ENCODE measurements at places on chromosomes 4 and X.

GRCh38 chrX:145910017-145910416 is 92.4 kb downstream of the SLITRK2 start:
- DNase-seq, result no peak

DNA sequence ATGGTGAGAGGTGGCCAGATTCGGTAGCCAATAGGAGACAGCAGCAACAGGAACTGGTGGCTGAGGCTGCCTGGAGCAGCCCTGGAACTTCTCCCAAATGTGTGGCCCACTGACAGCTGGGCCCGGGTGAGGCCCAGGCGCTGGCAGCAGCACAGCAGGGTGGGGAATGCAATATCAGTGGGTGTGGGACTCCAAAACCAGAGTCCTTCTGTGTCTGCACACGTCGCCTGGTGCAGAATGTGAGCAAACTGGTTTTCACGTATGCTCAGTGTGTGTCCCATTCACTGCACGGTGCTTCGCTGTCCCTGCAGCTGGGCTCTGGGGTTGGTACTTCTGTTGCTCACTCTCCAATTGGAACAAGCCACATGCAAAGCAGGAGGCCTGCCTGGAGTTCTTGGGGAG is 14.4 kb upstream of the CENPU start:
- DNase-seq, result no peak

DNA sequence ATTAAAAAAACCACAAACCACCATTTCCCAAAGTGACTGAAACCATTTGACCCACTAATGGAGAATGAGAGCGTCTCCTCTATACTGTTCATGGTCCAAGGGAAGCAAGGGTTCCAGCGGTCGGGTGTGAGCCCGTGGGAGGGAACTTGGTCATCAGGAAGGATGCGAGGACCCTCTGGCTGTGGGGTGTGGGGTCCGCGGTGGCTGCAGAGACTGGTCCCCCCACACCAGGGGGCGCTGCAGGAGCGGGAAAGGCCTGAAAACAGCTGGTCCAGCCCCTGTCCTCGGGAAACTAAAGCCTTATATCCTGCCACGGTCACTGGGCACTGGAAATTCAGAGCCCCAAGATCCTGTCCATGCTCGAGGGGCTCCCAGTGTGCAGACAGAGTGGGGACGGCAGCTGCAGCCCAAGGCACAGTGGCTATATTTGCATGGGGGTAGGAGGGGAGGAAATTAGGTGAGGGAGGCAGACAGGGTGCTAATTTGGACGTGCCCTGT is 4.3 kb downstream of the BLOC1S4 start:
- DNase-seq, result peak; percentile 54

DNA sequence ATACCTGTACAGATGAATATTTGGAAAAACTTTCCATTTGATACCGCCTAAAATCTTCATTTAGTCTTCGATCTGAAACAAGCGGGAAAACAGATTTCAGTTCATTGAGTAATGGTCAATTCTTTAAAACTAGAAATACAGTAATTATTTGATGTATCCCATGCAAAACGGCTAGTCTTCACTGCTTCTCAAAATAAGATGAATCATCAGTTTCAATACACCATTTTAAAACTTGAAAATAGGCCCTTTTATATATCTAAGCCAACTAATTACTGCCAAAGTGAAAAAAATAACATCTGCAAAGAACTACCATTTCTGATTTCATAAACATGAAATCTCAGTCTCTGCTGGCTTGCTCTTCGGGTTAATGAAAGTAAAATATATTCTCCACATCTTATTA is 11.0 kb downstream of the SCLT1 start:
- no peak for DNase-seq

DNA sequence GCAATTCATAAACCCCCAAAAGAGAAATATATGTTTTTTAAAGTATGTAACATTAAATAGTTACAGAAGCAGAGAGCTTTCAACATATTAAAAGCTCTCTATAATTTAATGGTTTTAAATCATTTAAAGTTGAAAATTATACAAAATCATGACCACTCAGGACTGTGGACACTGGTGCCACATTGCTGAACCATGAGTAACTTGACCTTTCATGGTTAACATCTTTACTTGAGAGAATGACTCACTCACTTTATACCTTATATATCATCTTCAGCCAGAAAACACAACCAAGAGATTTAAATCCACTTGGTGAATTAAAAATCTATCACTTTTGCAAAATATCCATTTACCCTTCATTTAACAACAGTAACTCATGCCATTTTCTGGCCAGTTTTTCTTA is 584.3 kb upstream of the SMIM31 start:
- DNase-seq, result no peak

GRCh38 chrX:140817943-140818342 is 108.4 kb downstream of the LINC00632 start:
- DNase-seq, result no peak

GRCh38 chr4:56544573-56545131 is 39.1 kb downstream of the ARL9 start:
- peak; percentile 84 for DNase-seq

DNA sequence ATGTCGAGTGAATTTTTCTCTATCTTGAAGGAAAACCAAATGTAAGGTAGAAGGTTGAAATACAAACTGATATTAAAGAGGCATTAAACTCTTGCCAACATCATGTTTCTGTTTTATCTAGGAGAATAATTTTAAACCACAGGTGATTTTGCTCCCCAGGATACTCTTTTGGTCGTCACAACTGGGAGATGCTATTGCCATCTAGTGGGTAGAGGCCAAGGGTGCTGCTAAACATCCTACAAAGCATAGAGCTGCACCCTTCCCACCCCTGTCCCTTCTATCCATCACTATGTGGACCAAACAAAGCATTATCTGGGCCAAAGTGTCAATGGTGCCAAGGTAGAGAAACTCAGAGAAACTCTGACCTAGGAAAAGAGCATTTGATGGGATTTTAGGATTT is 154.6 kb upstream of the MAGEB2 start:
- no peak for DNase-seq
